ENCODE measurements at places on chromosomes 1 and 21. TPM values are rescaled to one million over a fixed set of nuclear protein-coding genes. Genes with fewer than 3 reads are reported as not detected.

Gene SLC9C2
- total RNA-seq = 1.4 TPM

Gene TTLL10
- 6.6 TPM for total RNA-seq

Gene PM20D1
- 0.30 TPM for total RNA-seq

Gene NTMT2
- total RNA-seq = not detected

Gene CLCA4
- not detected for total RNA-seq

Gene GUCA2A
- total RNA-seq = not detected

Gene GNG5
- 119 TPM for total RNA-seq

Gene TPTE
- not detected for total RNA-seq

Gene STIL
- 1.6 TPM for total RNA-seq

Gene SPRR1A
- not detected for total RNA-seq

Gene ITLN2
- total RNA-seq = 30.7 TPM

Gene ITLN1
- 2.7 TPM for total RNA-seq

Gene FCRL1
- total RNA-seq = 4.2 TPM

Gene LCE1B
- not detected for total RNA-seq

Gene CYP4X1
- total RNA-seq = 12.8 TPM

Gene CYYR1
- 28.1 TPM for total RNA-seq

Gene TCEA3
- 41.9 TPM for total RNA-seq

DNA sequence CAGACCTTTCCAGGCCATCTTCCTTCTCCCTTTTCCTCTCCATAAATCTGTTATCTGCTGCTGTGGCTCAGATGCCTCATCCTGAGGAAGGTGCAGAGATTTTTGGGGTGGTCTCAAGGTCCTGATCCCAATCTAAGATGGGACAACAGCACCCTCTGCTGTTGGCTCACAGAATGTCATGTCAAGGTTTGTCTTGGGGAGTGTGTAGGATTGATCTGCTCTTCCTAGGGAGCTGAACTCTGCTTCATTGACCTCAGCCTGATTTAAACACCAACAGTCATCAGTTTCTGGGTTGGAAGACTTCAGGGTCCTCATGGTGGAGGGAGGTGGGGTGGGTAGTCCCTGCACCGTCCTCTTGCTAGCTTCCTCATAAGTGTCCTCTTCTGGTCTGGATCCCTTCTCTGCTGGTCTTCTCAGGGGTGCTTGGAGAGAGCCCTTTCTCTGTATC lies 62.8 kb upstream of the LAX1 start:
- H3K4me3 ChIP-seq = no peak overlapping the region
- peaks cover 98% of the 10 kb centered on the region for H3K36me3 ChIP-seq
- H3K4me1 ChIP-seq = no peaks in the 10 kb centered on the region
- DNase-seq = no peak

GRCh38 chr21:15414057-15414456 lies 315.7 kb upstream of the USP25 start:
- DNase-seq = no peak
- H3K27ac ChIP-seq = no peak overlapping the region
- no peaks in the 10 kb centered on the region for H3K4me1 ChIP-seq
- no peaks in the 10 kb centered on the region for H3K27me3 ChIP-seq

DNA sequence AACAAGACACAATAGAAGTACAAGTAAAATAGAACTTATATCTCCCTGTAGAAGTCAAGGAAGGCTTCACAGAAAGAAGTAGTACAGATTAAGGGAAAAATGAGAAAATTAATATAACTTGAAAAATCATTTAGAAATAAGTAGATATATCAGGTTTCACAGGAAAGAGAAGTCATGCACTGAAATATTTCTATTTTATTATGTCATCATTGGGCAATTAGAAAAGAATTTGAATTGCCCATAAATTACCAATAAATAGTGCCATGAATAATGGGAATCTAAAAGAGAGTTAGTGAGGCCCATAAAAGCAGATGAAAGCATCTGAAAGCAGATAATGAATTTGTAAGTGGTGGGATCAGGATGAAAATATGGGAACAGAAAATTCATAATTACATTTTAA lies 1597.8 kb downstream of the PLA2G4A start:
- no peak overlapping the region for H3K4me3 ChIP-seq
- H3K27me3 ChIP-seq = no peaks in the 10 kb centered on the region
- H3K4me1 ChIP-seq = no peaks in the 10 kb centered on the region
- H3K27ac ChIP-seq = no peak overlapping the region
- H3K36me3 ChIP-seq = no peaks in the 10 kb centered on the region

DNA sequence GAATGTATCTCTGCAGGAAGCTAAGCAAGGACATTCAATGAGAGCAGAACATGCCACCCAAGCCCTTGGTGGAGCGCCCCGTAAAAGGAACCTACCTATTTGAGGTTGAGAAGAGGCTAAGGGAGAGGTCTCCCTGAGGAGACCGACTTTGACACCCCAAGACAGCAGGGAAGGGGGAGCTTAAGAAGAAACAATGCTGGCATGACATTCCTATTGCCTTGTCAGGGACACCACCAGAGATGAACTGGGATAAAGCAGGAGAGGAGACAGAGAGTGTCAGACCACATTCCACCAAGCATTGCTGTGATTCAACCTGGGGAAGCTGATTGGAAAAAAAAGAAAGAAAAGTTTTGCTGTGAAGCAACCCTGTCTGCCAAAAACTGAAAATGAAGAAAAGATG lies 13.3 kb upstream of the S100A2 start:
- no peak overlapping the region for H3K27ac ChIP-seq
- H3K36me3 ChIP-seq = no peaks in the 10 kb centered on the region
- H3K4me1 ChIP-seq = peaks cover under 1% of the 10 kb centered on the region
- DNase-seq = no peak
- H3K4me3 ChIP-seq = no peak overlapping the region

GRCh38 chr1:156114919-156115513 lies 505 bp downstream of the LMNA start:
- no peak for DNase-seq
- H3K27ac ChIP-seq = peak overlapping the region; percentile 99
- peak overlapping the region; percentile 90 for H3K4me3 ChIP-seq
- H3K27me3 ChIP-seq = no peaks in the 10 kb centered on the region

DNA sequence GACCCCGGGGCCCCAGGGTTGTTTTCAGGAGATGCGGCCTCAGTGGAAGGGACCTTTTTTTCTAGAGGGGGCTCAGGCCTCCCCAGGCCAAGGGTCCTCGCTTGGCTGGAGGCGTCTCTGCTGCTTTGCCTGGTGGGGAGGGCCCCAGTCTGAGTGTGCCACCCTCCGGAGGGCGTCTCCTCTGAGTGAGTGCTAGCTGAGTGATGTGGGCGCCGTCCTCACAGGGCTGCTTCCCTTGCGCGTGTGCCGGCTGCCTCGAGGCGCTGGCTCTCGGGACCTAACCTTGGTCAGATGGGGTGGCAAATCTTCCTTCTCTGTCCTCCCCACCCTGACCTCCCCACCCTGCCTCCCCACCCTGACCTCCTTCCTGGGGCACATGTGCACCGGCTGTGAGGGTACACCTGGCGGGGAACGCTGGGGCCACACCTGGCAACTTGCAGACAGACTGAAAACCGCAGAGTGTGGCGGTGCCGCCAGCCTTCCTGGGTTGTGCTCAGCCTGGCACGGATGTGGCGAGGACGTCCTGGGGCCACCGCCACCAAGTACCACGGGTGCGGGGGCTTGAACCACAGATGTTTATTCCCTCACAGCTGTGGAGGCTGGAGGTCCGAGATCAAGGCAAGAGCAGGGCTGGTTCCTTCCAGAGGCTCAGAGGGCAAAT lies 93.0 kb upstream of the TTC34 start:
- no peak overlapping the region for H3K27ac ChIP-seq
- H3K27me3 ChIP-seq = no peaks in the 10 kb centered on the region
- no peak for DNase-seq
- no peaks in the 10 kb centered on the region for H3K4me1 ChIP-seq

GRCh38 chr1:57621776-57622175 lies 197.9 kb upstream of the DAB1 start:
- no peaks in the 10 kb centered on the region for H3K36me3 ChIP-seq
- no peak overlapping the region for H3K4me3 ChIP-seq
- no peaks in the 10 kb centered on the region for H3K4me1 ChIP-seq
- DNase-seq = no peak
- H3K27ac ChIP-seq = no peak overlapping the region

- peaks cover 15% of the 10 kb centered on the region for H3K4me1 ChIP-seq
- no peak for DNase-seq
- no peaks in the 10 kb centered on the region for H3K36me3 ChIP-seq
Observed at GRCh38 chr1:204818998-204819397, 51.7 kb upstream of the NFASC start.

GRCh38 chr1:118998171-118998570 lies 10.0 kb upstream of the TBX15 start:
- H3K4me3 ChIP-seq = no peak overlapping the region
- H3K36me3 ChIP-seq = no peaks in the 10 kb centered on the region
- peaks cover 21% of the 10 kb centered on the region for H3K4me1 ChIP-seq
- DNase-seq = no peak
- H3K27me3 ChIP-seq = peaks cover 97% of the 10 kb centered on the region
- no peak overlapping the region for H3K27ac ChIP-seq

DNA sequence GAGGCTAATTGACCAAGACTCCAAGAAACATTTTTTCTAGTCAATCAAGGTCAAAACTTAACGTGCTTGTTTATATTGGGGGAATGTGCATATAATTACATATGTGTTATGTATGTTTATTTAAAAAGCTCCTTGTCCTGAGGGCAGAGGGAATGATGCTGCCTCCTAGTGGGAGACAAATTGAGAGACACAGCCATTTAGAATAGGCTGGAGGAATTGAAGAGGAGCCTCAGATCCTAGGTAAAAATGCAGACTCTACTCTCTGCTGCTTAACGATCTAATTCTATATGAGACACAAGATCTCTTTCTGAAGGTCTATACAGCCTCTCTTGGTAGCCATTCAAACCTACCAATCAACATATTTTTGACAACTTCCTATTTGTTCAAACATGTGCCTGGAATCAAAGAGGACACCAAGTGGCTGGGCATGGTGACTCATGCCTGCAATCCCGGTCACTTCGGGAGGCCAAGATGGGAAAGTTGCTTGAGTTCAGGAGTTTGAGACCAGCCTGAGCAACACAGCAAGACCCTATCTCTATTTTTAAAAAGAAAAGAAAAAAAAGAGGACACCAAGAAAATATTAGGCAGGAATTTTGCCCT lies 136.6 kb upstream of the ZNF648 start:
- H3K36me3 ChIP-seq = no peaks in the 10 kb centered on the region
- no peak for DNase-seq
- H3K4me3 ChIP-seq = no peak overlapping the region
- peaks cover 32% of the 10 kb centered on the region for H3K4me1 ChIP-seq
- H3K27me3 ChIP-seq = no peaks in the 10 kb centered on the region
- H3K27ac ChIP-seq = peak overlapping the region; percentile 51

DNA sequence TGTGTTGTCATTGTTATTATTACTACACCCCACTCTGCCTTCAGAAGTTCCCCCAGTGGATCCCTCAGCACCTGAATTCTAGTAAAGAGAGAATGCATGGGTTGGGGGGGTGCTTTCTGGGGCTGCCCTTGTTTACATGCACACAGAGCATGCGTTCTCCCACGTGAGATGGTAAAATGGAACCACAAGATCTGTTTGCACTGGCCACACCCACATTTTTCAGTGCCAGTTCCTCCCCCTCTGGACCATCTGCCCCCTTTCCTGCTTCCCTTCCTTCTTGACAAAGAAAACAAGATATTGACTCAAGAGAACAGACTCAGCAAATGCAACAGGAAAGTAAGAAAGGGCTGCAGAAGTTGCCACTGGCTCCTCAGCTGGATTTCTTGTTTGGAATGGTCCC lies 8.9 kb downstream of the SLC6A17 start:
- H3K27ac ChIP-seq = no peak overlapping the region
- H3K4me3 ChIP-seq = no peak overlapping the region
- DNase-seq = no peak
- H3K27me3 ChIP-seq = peaks cover 32% of the 10 kb centered on the region
- H3K36me3 ChIP-seq = no peaks in the 10 kb centered on the region

DNA sequence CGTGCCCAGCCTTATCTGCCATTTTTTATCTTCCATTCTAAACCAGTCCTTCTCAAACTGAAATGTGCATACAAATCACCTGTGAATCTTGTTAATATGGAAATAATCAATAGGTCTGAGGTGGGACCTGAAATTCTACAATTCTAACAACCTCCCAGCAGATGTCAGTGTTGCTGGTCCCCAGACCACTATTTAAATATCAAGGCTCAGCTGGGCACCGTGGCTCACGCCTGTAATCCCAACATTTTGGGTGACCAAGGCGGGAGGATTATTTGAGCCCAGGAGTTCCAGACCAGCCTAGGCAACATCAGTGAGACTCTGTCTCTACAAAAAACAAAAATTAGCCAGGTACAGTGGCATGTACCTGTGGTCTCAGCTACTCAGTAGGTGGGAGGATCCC lies 4.1 kb downstream of the UQCRHL start:
- H3K36me3 ChIP-seq = no peaks in the 10 kb centered on the region
- peaks cover 30% of the 10 kb centered on the region for H3K4me1 ChIP-seq
- H3K27ac ChIP-seq = no peak overlapping the region
- DNase-seq = no peak
- no peaks in the 10 kb centered on the region for H3K27me3 ChIP-seq

GRCh38 chr1:22641906-22642636 lies 1.4 kb upstream of the C1QC start:
- DNase-seq = peak; percentile 88
- H3K27me3 ChIP-seq = peaks cover 19% of the 10 kb centered on the region
- H3K27ac ChIP-seq = no peak overlapping the region
- peaks cover 4% of the 10 kb centered on the region for H3K4me1 ChIP-seq
- H3K4me3 ChIP-seq = no peak overlapping the region

GRCh38 chr21:41752231-41752681 lies 14.6 kb downstream of the RIPK4 start:
- no peak for DNase-seq
- H3K4me3 ChIP-seq = no peak overlapping the region
- peaks cover 20% of the 10 kb centered on the region for H3K36me3 ChIP-seq
- H3K4me1 ChIP-seq = peaks cover 18% of the 10 kb centered on the region

GRCh38 chr1:177934927-177935326 lies 34.9 kb downstream of the SEC16B start:
- no peaks in the 10 kb centered on the region for H3K4me1 ChIP-seq
- no peak for DNase-seq
- no peak overlapping the region for H3K4me3 ChIP-seq
- no peak overlapping the region for H3K27ac ChIP-seq
- no peaks in the 10 kb centered on the region for H3K27me3 ChIP-seq

DNA sequence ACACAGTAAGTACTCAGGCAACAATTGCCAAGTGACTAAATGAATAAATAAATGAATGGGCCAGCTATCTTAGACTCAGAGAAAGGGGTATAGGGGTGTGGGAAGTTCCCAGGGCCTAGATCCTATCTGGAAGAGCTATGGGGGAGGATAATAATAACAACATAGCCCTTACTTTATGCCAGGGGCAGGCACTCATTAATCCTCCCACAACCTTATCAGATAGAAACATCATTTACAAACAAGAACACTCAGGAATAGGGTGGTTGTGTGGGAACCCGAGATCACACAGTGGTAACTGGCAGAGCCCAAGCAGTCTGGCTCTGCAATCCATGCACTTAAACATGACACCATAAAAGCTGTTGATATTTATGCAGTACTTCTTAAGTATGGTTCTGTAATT lies 128.2 kb upstream of the SPATA6 start:
- H3K27ac ChIP-seq = no peak overlapping the region
- no peak for DNase-seq
- no peaks in the 10 kb centered on the region for H3K36me3 ChIP-seq
- no peaks in the 10 kb centered on the region for H3K4me1 ChIP-seq
- H3K27me3 ChIP-seq = no peaks in the 10 kb centered on the region

Measured in lower lobe of right lung (tissue), 2 donors.